Gastrocnemius medialis (tissue), 4 donors: ENCODE measurements at places on chromosomes 12 and 14. TPM values are rescaled to one million over a fixed set of nuclear protein-coding genes. Genes with fewer than 3 reads are reported as not detected.

Gene IL26
- total RNA-seq = not detected

Gene TAS2R14
- total RNA-seq = not detected

Gene SYT10
- total RNA-seq = not detected

Gene SRRM4
- 0.05 TPM for total RNA-seq

Gene SLC22A17
- 0.82 TPM for total RNA-seq

DNA sequence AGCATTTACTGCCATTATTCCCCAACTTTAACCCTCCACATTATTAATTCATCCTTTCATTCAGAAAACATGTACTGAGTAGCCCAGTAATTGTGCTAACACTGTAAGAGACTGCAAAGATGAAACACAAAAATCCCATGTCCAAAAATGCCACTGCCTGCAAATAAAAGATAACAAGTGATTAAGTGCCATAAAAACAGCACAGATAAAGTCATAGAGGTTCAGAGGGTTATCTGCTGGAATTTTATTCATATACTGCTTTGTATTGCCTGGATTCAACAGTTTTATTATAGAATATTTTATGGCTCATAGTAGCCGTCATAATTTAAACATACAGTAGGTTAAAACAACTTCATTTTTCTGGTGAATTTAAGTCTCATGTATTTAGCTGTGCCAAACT, 177.9 kb downstream of the KICS2 start:
- H3K4me3 ChIP-seq = no peak overlapping the region
- H3K36me3 ChIP-seq = no peaks in the 10 kb centered on the region
- no peak for DNase-seq
- no peaks in the 10 kb centered on the region for H3K27me3 ChIP-seq
- H3K4me1 ChIP-seq = peaks cover 6% of the 10 kb centered on the region
- H3K27ac ChIP-seq = no peak overlapping the region

GRCh38 chr14:71554959-71555612, 377.1 kb upstream of the RGS6 start:
- no peak overlapping the region for H3K4me3 ChIP-seq
- H3K27me3 ChIP-seq = no peaks in the 10 kb centered on the region
- no peaks in the 10 kb centered on the region for H3K4me1 ChIP-seq
- DNase-seq = no peak
- H3K27ac ChIP-seq = no peak overlapping the region

GRCh38 chr12:41731061-41731460, 413.6 kb downstream of the GXYLT1 start:
- DNase-seq = no peak
- H3K36me3 ChIP-seq = no peaks in the 10 kb centered on the region
- no peak overlapping the region for H3K27ac ChIP-seq
- no peaks in the 10 kb centered on the region for H3K27me3 ChIP-seq
- H3K4me1 ChIP-seq = no peaks in the 10 kb centered on the region

GRCh38 chr14:75341620-75342019, 63.0 kb downstream of the FOS start:
- no peaks in the 10 kb centered on the region for H3K27me3 ChIP-seq
- peak overlapping the region; percentile 97 for H3K27ac ChIP-seq
- no peak for DNase-seq
- H3K36me3 ChIP-seq = no peaks in the 10 kb centered on the region
- H3K4me3 ChIP-seq = no peak overlapping the region

DNA sequence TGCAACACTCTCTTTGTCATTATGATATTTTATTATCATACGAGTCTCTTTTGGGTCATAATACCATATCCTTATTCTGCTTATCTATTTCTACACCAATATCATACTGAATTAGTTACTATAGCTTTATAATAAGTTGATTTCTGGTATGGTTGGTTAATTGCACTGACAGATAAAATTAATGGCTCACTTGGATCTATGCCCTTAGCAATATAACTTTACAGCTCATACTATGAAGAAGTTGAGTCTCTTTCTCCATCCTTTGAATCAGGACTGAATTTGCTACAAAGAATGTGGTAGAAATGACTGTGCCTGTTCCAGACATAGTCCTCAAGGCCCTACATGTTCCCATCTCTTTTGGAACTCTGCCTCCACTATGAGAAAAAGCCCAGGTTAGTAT, 139.7 kb upstream of the DYRK2 start:
- H3K4me1 ChIP-seq = peaks cover 9% of the 10 kb centered on the region
- no peak for DNase-seq
- H3K4me3 ChIP-seq = no peak overlapping the region
- H3K27ac ChIP-seq = no peak overlapping the region
- no peaks in the 10 kb centered on the region for H3K36me3 ChIP-seq

- H3K27ac ChIP-seq = no peak overlapping the region
- H3K4me1 ChIP-seq = no peaks in the 10 kb centered on the region
- no peak for DNase-seq
- H3K36me3 ChIP-seq = no peaks in the 10 kb centered on the region
- H3K27me3 ChIP-seq = no peaks in the 10 kb centered on the region
- no peak overlapping the region for H3K4me3 ChIP-seq
Observed at GRCh38 chr14:102427642-102428041, 64.9 kb downstream of the TECPR2 start.

DNA sequence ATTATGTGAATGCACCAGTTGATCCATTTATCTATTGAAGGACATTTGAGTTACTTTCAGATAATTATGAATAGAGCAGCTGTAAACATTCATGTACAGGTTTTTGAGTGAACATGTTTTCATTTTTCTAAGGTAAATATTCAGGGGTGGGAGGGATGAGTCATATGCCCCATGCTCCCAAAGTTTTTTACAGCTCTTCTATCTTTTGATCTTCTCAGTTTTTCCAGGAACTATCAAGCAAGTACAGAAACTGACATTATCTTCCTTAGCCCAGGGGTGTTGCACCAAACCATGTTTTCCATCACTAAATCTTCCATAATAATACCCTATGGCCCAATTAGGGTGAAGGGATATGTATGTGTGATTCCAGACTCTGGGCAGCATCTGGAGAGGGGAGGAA, 384.5 kb downstream of the EMP1 start:
- H3K36me3 ChIP-seq = no peaks in the 10 kb centered on the region
- H3K4me1 ChIP-seq = no peaks in the 10 kb centered on the region
- DNase-seq = no peak
- no peak overlapping the region for H3K27ac ChIP-seq

DNA sequence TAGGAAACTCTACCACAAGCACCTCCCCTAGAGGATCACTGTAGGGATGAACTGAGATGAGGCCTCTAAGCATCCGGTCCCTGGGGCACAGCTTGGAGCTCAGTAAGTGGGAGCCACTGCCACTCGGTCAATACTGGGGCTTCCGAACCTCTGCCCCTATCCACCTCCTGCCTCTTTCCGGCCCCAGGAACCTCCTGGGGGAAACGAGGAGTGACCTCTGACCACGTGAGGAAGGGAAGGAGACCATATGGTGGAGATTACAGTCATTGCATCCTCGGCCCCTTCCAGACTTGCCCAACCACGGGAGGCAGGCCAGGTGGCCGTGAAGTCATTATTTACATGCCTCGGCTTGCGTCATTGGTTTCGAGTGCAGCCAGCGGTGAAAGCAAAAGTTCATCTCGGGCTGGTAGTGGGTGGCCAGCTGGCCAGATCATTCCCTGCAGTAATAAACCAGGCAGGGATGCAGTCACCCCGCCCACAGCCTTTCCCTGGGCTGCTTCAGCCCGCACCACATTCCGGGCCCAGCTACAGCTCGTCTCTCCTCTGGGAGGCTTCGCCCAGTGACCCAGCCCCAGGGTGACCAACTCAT, 65.4 kb downstream of the C14orf132 start:
- H3K27me3 ChIP-seq = no peaks in the 10 kb centered on the region
- peak overlapping the region; percentile 31 for H3K27ac ChIP-seq
- no peaks in the 10 kb centered on the region for H3K36me3 ChIP-seq
- H3K4me3 ChIP-seq = no peak overlapping the region
- DNase-seq = peak; percentile 52
- H3K4me1 ChIP-seq = no peaks in the 10 kb centered on the region

GRCh38 chr12:96421014-96421413, 20.8 kb upstream of the CDK17 start:
- H3K27ac ChIP-seq = peak overlapping the region; percentile 25
- no peaks in the 10 kb centered on the region for H3K4me1 ChIP-seq
